ENCODE measurements at places on chromosomes 4 and X.

DNA sequence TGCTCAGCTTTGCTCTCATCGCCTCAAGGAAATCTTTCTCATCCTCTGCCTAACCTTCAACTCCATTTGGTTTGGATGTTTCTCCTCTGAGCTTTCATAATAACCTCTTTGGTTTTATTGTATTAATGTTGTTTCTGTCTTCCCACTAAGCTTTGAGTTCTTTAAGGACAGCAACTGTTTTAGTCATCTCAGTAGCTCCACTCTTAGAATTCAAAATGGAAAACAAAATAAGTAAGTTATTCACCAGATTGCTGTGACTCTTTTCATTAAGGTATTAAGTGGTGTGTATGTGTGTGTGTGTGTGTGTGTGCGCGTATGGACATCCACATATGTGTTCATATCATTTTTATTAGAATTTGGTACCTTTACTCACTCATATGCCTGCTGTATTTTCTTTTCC lies 279.2 kb upstream of the BOD1L1 start:
- no peak for DNase-seq

- no peak for DNase-seq
Measured at GRCh38 chr4:3013323-3013722, 50.0 kb downstream of the GRK4 start.

- peak; percentile 90 for DNase-seq
Measured at GRCh38 chrX:100673397-100673953, 29.5 kb downstream of the SRPX2 start.

DNA sequence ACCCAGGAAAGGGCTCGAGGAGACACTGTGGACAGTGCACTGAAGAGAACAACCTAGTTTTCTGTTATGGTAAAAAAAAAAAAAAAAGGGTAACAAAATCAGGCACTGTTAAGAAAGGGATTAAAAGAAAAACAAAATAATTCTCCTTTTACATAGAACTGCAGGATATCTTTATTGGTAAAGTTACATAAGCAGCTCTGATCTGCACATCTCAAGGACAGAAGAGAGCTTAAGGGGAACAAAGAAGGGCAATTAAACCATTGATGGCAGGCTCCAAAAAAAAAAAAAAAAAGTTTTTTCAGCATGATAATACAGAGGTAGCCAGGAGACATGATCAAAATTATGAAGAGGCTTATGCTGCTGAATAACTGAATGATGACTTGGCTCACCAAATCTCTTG lies 85.0 kb downstream of the HDAC8 start:
- DNase-seq = no peak

DNA sequence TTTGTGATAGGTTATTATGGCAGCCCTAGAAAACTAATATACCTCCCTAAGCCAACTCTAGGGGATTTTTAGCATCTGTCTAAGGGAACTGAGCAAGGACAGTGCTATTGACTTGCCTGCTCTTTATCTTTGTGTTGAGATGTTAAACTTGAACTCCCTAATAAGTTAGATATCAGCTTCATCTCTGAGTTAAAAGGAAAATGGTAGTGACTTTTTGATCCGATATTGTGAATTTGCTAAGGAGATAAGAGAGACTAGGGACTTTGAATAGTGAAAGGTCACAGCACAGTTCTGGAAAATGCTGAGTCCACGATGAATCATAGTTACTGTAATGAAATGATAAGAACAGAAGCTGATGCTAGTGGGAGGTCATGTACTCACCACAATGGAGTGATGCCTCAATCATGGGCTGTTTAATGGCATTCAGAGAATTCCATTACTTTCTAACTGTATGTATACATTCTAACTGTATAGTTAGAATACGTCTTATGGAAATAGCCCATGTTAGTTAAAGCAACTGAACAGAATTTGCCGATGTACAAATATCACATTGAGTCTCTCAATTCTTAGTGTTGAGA lies 147.2 kb downstream of the GLRA3 start:
- DNase-seq = peak; percentile 55

DNA sequence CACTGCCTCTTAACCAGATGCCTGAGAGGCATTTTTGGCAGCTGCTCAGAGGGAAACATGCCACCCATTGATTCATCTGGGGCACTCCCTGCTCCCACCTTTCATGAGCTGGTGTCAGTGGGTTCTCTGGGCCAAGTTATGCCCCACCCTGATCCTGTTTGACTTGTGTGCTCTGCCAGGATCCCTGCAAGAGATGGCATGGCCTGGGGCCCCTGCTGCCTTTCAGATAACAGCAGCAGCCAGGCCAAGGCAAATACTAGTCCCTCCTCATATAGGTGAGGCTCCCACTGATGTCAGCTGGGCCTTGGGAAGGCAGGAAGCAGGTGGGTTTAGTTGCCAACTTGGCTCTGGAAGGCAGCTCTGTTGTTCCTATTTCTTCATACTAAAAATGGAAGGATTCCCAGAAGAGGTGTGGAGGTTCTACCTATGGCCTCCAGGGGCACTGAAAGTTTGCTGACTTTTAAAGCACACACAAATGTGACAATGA lies 192.9 kb upstream of the RBPJ start:
- no peak for DNase-seq

- DNase-seq = peak; percentile 72
Measured at GRCh38 chrX:74550295-74550802, 64.1 kb downstream of the RLIM start.

DNA sequence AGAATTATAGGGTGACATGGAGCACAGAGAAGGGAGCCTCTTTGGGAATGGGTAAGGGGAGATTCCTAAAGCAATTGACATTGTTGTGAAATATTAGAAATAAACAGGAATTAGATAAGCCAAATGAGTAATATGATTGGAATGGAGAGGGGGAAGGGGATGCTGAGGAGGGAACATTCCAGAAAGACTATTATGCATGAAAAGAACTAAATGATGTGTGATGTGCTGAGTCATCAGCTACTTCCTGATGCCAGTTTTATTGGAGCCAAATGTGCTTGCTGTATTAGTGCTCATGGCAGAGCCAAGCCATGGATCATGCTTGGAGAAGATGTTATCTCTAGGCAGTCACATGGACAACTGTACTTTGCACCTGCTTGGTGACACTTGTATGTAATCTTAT lies 189.0 kb upstream of the HCCS start:
- DNase-seq = peak; percentile 88

- DNase-seq = no peak
Measured at GRCh38 chrX:16834806-16835205, 35.4 kb downstream of the RBBP7 start.

DNA sequence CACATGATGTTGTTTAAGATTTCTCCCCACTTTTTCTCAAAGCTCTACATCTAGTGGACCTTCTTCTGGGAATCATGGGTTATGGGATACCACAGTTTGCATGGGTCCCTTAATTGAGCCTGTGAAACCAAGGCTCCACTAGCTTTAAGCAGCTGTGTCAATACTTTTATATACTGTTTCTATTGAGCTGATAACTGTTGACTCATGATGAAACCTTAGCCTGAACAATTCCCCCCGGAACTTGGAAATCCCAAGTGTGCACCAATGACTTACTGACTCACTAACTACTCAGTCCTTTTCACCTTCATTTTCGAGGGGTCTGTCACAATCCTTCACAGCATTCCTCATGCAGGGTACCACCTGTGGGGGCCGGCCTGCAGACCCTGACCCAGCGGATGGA lies 12.7 kb upstream of the SPIN4 start:
- no peak for DNase-seq

GRCh38 chr4:185106353-185106752 lies 36.7 kb upstream of the SLC25A4 start:
- DNase-seq = no peak

DNA sequence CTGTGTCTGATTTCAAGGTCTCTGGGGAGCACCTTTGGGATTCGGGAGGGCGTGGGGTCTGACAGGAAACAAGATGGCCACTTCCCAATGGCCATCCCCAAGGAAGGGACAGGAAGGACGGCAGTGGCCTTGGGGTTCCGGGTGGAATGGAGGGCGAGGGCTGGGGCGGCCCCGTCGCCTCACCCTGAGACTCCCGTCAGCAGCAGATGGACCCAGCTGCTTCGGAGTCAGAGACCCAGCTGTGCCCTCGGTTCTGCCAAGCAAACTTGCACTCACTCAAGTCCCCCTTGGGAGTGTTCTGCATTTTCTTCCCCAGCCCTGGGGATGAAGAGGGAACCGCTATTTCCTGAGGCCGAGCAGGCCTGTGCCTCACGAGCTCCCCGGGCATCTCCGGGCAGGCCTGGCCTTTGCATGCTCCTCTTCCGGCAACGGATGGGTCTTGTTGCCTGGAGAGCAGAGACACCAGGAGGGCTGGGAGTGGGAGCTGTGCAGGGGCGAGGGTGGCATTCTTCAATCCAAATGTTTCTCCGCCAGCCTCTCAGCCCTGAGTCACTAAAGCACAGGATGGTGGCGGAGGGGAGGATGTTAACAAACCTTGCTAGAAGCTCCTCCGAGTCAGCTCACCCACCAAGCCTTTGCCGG lies 6.8 kb upstream of the DUSP9 start:
- DNase-seq = no peak

- DNase-seq = no peak
Measured at GRCh38 chrX:42694260-42694815, 83.6 kb downstream of the PPP1R2C start.

DNA sequence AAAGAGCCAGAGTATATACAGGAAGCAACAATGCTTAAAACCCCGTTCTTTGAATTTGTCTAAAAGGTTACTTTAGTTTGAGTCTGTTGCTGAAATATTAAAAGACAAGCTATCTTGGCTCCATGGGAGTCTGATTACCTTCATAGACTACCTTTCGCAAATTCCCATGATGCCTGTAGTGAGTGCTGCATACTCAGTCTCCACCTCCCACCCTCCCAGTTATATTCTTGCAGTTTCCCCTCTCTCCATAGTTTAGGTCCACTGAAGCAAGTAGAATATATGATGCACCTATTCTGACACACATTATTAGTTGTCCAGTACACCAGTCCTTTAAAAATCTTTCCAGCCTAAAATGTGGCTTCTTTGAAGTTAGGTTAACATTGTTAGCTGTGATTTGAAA lies 2.4 kb downstream of the CNKSR2 start:
- DNase-seq = no peak

DNA sequence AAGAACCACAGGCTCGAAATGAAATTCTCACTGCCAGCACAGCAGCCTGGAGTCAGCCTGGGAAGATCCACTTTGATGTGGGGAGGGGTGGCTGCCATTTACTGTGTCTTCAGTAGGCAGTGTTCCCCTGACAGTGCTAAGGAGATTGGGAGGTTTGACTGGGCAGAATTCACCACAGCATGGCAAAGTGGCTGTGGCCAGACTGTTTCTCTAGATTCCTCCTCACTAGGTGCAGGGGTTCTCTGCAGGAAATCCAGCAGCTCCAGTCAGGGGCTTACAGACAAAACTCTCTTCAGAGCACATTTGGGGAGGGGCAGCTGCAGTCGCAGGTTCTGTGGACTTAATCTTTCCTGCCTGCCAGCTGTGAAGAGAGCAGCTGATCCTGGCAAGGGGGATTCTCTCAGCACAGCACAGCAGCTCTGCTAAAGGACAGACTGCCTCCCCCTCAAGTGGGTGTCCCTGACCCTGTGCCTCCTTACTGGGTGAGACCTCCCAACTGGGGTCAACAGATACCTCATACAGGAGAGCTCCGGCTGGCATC lies 1174.0 kb downstream of the RAPGEF2 start:
- DNase-seq = no peak

DNA sequence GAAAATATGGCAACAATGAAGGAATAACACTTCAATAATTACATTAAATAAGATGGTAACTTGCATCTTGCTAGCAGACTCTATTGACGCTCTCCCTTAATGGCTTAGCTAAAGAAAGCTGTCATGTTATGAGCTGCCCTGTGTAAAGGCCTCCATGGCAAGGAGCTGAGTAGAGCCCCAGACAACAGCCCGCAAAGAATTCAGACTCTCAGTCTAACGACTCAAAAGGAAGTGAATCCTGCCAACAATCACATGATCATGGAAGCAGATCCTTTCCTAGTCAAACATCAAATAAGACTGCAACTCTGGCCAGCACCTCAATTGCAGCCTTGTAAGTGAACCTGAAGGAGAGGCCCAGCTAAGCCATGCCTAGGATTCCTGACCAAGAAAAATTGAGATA lies 157.6 kb downstream of the MAB21L2 start:
- no peak for DNase-seq

- no peak for DNase-seq
Measured at GRCh38 chr4:167265231-167265630, 30.9 kb upstream of the SPOCK3 start.

GRCh38 chr4:14700544-14700943 lies 301.7 kb upstream of the CPEB2 start:
- no peak for DNase-seq

DNA sequence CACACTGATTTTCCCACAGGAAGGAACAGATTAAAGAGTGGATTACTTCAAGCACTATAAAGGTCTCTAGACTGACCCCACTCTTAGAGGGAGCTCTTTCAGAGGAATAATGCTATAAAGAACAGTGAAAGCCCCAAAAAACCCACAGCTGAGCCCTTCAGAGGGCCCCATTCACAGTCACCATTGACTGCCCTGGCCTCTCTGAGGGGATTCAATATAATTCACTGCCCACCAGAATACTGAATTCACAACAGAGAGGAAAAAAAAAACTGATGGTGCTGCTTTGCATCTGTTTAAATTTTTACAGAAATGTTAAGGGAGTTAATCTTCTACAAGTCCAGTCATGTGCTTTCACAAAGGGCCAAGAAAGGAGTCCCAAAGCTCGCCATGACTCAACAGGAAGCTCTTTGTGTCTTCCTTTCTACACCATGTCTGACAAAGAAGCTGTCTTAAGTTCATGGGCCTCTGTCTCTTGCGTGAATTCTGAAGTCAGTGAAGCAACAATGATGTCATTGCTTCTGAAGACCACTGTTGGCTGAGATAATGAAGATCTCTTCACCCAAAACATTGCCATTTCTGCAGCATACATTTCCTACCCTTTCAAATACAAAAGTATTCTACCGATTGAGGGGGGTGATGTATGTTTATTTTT lies 174.9 kb downstream of the ADAMTS3 start:
- DNase-seq = peak; percentile 40

DNA sequence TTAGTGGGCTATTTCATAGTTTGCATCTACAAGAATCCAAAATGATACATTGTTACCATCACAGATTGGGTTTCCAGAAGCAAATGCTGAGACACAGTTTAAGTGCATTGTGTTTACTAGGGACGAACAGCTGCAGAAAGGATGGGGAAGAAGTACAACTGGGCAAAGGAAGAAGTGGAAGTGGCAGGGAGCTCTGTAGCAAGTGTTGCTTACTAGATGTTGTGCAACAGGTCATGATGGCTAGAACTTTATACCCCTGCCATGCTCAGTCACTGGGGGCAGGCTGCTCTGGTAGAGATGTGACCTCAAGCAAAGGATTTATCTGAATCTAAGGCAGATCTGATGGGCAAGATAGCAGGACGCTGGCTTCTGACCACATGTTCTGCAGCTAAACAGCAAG lies 76.1 kb upstream of the EMCN start:
- DNase-seq = no peak

- DNase-seq = peak; percentile 57
Measured at GRCh38 chr4:14023036-14023435, 395.5 kb upstream of the BOD1L1 start.

DNA sequence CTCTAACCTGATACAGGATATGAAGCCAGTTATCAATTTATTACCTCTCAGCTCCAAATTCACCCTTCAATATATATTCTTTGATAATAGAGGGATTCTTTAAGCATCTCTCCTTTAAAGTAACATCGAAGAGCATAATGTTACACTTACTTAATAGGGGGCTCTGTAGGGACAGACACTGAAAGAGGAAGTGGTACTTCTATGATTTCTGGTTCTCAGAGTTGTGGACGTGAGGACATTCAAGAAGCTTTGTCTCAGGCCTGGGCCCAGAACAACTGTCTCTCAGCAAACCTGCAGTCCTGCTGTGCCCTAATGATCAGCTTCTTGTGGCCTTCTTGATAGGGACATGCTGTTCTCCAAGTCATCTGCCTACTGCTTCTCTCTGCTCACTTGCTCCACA lies 4.2 kb upstream of the ZXDB start:
- no peak for DNase-seq
